ENCODE measurements at places on chromosomes 3 and 15.

DNA sequence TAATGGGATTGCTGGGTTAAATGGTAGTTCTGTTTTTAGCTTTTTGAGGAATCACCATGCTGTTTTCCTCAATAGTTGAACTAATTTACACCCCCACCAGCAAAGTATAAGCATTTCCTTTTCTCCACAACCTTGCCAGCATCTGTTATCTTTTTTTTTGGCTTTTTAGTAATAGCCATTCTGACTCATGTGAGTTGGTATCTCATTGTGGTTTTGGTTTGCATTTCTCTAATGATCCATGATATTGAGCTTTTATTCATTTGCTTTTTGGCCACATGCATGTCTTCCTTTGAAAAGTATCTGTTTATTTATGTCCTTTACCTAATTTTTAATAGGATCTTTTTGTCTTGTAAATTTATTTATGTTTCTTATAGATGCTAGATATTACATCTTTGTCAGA, 288.2 kb downstream of the EPHA6 start:
- peak; percentile 8 for DNase-seq

DNA sequence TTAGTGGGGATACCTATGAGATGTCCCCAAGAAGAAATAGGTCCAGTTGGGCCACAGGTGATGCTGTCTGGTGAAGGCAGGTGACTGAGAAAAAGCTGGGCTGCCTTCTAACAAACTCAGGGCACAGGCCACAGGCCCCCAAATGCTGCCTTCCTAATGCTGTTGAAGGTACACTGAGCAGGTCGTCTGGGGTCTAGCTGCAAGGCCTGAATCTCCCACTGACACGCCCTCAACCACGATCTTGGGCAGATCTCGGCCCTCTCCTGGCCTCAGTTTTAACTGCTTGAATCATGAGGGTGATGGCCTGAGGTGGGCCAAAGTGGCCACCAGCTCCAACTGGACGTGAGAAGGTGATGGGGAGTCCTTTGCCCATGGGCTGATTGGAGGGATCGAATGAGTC, 2.1 kb upstream of the ACSBG1 start:
- no peak for DNase-seq

- peak; percentile 23 for DNase-seq
Measured at GRCh38 chr15:94346282-94346681, 114.9 kb downstream of the MCTP2 start.

DNA sequence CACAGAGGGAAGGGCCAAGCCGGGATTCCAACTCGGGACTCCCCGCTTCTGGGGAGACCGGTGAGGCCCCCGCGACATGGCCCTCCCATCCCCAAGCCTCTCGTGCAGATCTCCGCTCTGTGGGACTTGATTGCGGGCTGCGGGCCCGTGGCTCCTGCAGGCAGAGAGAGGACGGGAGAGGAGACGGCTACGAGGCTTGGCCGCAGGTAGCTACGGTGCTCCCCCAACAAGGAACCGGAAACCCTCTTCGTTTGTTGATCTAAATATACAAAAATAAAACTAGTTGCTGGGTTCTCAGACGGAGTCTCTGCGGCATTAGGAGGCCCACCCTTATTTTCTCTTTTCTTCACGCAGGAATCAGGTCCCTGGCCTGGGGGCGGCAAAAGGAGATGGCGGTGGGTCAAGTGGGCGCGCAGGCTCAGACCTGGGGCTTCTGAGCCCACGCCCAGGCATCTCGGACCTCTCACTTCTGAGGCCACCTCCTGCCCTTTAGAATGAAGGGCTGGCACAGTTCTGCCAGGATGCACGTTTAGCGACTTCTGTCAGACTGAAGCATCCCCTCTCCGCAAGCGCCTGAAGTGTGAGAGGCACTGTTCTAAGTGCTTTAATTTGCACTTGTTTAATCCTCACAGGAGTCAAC, 10.9 kb downstream of the GNB5 start:
- DNase-seq, result no peak

DNA sequence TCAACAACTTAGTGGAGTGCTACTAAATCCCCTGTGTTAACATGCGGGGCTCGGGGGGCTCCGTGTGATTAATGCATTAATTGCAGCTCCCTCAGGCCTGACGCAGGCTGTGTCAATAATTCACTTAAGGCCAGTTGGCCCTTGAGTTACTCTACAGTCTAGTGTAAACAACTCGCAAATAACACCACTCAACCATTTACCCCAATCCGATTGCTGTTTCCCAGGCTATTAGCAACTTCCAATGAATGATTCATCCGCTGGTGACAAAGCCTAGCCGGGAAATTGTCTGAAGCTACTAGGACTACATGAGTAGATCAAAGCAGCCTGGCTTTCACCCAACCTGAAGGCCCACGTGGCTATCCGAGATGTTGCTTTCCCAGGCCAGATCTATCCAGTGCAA, 121.3 kb upstream of the SOX14 start:
- DNase-seq, result no peak
